Activated naive CD4-positive, alpha-beta T cell treated with anti-CD3 and anti-CD28 coated beads, Interleukin-2, amount 50 U/mL, for 72 hours (primary cell): ENCODE measurements at places on chromosomes 6 and 20. TPM values are rescaled to one million over a fixed set of nuclear protein-coding genes. Genes with fewer than 3 reads are reported as not detected.

- no peak for DNase-seq
These were observed 212.5 kb downstream of the CDH4 start for GRCh38 chr20:61464307-61465303.

GRCh38 chr20:10064611-10065010 is 29.8 kb downstream of the ANKEF1 start:
- DNase-seq: no peak

PNPLA1 gene
- not detected for total RNA-seq

HLA-DOB gene
- 3.8 TPM for total RNA-seq

PCSK2 gene
- not detected for total RNA-seq
